ENCODE measurements at places on chromosomes 6 and 20. TPM values are rescaled to one million over a fixed set of nuclear protein-coding genes. Genes with fewer than 3 reads are reported as not detected.

The FAM83C gene
- total RNA-seq: 2.6 TPM

The HLA-DMB gene
- total RNA-seq: 0.92 TPM

The SYNDIG1 gene
- total RNA-seq: not detected

The DNMT3B gene
- total RNA-seq: 2.6 TPM

The SLC17A3 gene
- total RNA-seq: not detected
